ENCODE measurements at places on chromosomes 3 and 15.

GRCh38 chr3:182007441-182007840, 295.7 kb downstream of the SOX2 start:
- DNase-seq = no peak

DNA sequence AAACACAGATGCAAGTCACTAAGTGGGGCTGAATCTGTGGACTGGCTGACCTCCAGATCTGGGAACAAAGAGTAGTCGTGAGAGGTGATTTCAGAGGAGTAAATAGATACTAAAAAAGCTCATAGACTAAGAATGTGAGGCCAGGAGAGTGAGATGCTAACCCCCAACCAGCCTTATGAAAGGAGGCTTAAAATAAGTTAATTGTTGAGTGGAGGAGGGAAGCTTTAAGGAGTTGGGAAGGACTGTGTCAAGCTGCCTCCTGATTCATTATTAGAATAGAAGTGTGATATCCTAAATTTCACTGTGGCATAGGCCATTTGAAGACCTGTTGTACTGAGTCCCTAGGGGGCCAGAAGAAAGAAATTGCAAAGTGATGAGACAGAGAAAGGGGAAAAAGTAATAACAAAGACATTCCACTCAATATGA, 107.6 kb downstream of the RBPMS2 start:
- DNase-seq = no peak

- no peak for DNase-seq
Measured at GRCh38 chr3:15116032-15116669, 17.2 kb upstream of the RBSN start.

DNA sequence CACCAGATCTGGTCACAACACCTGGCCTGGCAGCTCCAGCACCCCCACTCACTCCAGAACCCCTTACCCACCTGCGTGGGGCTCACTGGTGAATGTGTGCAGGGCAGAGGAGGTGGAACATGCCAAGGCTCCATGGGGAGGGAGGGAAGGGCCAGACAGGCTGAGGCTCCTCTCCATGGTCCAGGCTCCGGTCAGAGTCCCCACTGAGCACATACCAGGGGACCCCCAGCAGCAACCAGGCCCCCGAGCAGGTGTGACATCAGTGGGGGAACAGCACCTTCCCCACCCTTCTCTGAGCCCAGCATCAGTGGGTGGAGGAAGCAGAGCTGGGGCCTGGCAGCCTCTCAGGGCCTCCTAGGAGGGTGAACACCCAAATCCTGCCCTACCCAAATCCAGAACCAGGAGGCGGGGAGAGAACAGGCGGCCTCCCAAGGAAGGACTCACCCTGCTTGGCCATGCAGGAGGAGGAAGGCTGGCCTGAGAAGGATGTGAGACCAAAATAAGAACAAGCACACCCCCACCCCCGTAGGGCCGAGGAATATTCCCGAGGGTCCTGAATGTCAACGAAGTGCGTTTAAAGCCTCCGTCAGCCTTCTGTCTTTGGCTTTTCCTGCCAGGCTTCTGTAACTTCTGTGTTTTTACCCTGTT, 1.1 kb upstream of the GP9 start:
- no peak for DNase-seq

DNA sequence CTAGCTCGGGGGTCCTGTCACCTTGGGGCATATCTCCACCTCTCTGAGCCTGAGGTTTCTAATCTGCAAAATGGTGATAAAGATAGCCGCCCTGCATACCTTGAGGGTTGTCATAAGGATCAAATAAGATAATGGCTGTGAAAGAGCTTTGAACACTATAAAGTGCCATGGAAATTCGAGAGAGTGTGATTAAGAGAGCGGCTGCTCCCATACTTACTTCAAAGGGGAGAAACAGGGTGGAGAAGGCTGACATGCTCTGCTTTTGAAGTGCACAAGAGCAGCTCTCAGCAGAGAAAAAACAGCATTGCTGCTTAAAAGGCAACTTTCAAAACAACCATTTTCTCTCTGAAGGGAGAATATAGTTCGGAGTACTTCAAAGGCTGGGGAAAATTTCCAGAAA, 529.2 kb downstream of the EPHB1 start:
- DNase-seq = no peak

DNA sequence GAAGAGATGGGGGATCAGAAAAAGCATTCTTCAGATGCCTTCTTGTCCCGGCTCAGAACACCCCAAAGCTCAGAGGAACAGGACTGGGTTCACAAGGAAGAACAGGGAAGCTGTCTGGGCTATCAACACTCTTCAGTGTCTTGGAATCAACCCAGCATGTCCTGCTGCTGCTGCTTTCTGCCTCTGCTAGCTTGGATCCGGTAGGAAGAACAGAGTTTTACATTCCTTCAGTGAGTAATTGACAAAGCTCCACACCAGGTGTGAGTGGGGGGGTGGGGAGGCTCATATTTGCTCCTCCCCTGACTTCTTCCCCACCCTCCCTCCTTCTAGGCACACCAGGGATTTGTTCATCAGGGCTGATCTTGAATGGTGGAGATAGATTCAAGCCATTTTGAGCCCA, 13.1 kb upstream of the ETV5 start:
- no peak for DNase-seq

DNA sequence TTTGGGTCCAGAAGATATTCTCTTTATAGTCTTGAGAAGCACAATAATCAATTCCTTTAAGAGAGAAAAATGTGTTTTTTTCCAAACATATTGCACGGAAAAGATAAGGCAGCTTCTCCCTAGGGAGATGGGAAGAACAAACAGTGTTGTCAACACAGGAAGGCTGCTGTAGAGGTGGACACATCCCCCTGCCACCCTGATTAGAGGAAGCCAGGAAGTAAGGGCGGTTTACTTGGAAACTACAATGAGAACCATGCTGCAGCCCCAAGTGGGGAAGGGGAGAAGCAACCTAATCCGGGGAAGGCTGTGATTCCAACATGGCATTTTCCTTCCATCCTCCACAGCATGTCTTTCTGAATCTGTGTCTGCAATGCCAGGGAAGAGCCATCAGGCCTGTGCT, 256.9 kb upstream of the TGFBR2 start:
- DNase-seq = no peak

DNA sequence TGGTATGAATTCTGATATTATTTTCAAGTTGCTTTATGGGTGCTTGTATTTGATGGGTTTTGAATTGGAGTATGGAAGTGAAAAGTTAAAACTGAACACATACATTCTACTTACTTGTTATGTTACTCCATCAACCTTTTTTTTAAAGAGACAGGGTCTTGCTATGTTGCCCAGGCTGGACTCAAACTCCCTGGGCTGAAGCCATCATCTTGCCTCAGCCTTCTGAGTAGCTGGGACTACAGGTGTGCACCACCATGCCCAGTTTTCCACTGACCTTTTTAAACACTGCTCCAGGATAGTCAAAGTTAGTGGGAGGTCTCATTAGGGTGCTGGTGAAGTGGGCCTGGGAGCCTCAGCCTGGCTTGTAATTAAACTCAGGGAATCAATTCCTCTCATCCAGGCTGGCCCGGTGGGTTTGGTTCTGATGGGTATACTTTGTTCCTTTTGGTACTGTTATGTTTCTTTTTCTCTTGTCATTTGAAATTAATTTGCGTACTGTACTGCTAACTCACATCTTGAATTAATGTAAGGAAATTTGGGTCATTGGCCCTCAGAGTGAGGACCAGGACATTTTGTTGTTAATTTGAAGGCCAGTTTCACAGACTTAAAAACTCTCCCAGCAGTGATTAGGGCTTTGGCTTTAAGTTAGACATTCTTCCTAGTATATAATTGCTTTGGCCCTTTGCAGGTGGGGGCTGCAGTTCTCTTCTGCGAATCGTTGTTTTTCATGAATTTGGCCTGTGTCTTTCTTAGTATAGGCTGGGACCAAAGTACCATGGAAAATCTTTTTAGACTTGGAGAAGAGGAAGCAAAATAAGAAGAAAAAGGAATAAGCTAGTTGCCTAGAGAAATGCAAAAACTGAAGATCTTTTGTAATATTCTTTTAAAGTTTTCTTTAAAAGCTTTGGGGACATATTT, 66.9 kb downstream of the FNDC3B start:
- no peak for DNase-seq
